ENCODE measurements at places on chromosomes 7 and 10. TPM values are rescaled to one million over a fixed set of nuclear protein-coding genes. Genes with fewer than 3 reads are reported as not detected.

The HABP2 gene
- 0.19 TPM for total RNA-seq

The ARHGEF5 gene
- 1.4 TPM for total RNA-seq

The ZNF783 gene
- 7.8 TPM for total RNA-seq

The MBL2 gene
- 0.05 TPM for total RNA-seq

GRCh38 chr10:103025696-103026095, 107.6 kb downstream of the CNNM2 start:
- H3K4me3 ChIP-seq, result no peak overlapping the region
- no peak overlapping the region for H3K27ac ChIP-seq
- H3K27me3 ChIP-seq, result no peaks in the 10 kb centered on the region

- peaks cover 2% of the 10 kb centered on the region for H3K27me3 ChIP-seq
- peaks cover 3% of the 10 kb centered on the region for H3K4me1 ChIP-seq
- DNase-seq, result no peak
- H3K36me3 ChIP-seq, result no peaks in the 10 kb centered on the region
- H3K27ac ChIP-seq, result peak overlapping the region; percentile 94
Observed at GRCh38 chr7:139231513-139232376, 708 bp downstream of the UBN2 start.

GRCh38 chr7:15832996-15833395, 146.5 kb upstream of the MEOX2 start:
- no peak for DNase-seq
- no peak overlapping the region for H3K4me3 ChIP-seq
- H3K27me3 ChIP-seq, result no peaks in the 10 kb centered on the region
- no peaks in the 10 kb centered on the region for H3K4me1 ChIP-seq

- no peak overlapping the region for H3K27ac ChIP-seq
- no peak for DNase-seq
- no peaks in the 10 kb centered on the region for H3K4me1 ChIP-seq
Observed at GRCh38 chr10:7773845-7774801, 13.7 kb downstream of the KIN start.

GRCh38 chr7:94182066-94182465, 177.9 kb upstream of the BET1 start:
- no peak overlapping the region for H3K4me3 ChIP-seq
- no peaks in the 10 kb centered on the region for H3K36me3 ChIP-seq
- no peaks in the 10 kb centered on the region for H3K4me1 ChIP-seq

- no peaks in the 10 kb centered on the region for H3K36me3 ChIP-seq
- no peak overlapping the region for H3K27ac ChIP-seq
- no peaks in the 10 kb centered on the region for H3K4me1 ChIP-seq
- H3K27me3 ChIP-seq, result no peaks in the 10 kb centered on the region
- DNase-seq, result no peak
Observed at GRCh38 chr10:101444058-101444898, 90.3 kb downstream of the BTRC start.

GRCh38 chr7:15495170-15495569, 66.6 kb downstream of the AGMO start:
- no peaks in the 10 kb centered on the region for H3K4me1 ChIP-seq
- no peak for DNase-seq
- H3K4me3 ChIP-seq, result no peak overlapping the region
- no peak overlapping the region for H3K27ac ChIP-seq
- H3K27me3 ChIP-seq, result no peaks in the 10 kb centered on the region

DNA sequence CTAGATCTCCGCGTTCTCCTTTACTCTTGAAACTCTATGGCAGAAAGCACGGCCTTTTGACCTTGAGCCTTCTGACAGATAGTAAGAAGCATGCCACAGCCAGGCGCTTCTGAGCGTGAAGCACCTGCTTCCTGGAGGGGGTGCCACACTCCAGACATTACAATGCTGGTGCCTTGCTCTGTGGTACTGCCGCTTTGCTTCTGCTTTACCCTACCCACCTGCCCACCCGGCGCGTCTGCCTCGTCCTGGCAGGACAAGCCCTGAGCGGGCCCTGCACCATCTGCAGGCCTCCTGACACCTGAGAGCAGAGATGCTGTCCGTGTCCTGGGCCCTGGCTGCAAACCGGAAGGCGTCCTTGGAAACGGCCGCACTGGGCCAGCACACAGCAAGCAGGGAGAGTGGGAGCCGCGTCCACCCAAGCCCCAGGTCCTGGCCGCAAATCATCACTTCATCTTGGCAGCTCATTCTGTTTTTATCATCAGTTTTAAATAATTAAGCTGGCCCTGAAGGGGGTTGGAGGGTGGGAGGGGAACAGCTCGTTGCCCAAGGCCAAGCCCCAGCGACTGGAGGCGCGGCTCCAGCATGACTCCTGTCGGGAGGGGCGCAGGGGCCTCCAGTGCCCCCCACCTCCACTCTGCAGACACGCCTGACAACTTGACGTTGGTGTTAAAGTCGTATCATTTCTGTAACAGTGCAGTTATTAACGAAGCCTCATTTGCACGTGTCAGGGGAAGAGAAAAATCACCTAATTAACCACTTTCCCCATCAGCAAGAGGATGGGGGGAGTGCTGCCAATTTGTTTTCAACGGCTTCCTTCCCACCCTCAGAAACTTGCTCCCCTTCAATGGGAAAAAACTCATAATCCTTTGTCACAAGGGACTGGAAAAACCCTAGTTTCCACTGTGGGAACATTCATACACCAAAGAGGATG, 132.2 kb downstream of the MAD1L1 start:
- H3K4me3 ChIP-seq, result no peak overlapping the region
- H3K4me1 ChIP-seq, result peaks cover 80% of the 10 kb centered on the region
- H3K27ac ChIP-seq, result peak overlapping the region; percentile 64
- H3K36me3 ChIP-seq, result peaks cover 6% of the 10 kb centered on the region

GRCh38 chr10:118977835-118978234, 51.7 kb upstream of the NANOS1 start:
- no peaks in the 10 kb centered on the region for H3K27me3 ChIP-seq
- H3K4me1 ChIP-seq, result no peaks in the 10 kb centered on the region
- H3K4me3 ChIP-seq, result no peak overlapping the region
- H3K36me3 ChIP-seq, result no peaks in the 10 kb centered on the region
- H3K27ac ChIP-seq, result no peak overlapping the region
- no peak for DNase-seq

DNA sequence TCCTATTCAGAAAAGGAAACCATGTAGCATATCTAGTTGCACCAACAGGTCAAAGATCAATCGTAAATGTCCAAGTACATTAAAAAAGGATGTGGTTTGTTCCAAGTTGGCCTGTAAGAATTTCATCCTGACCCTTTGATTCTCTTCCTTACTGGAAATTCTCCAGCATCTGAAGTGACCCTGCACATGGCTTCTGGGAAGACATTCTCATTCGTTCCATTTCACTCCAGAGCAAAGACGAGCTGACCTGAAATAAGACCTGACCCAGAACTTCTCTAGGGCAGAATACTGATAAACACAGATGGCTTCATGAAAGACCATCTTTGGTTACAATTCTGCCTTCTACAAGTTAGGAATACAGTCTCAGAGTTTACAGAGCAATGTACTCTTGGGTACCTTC, 39.8 kb downstream of the ASB4 start:
- H3K4me1 ChIP-seq, result no peaks in the 10 kb centered on the region
- H3K27ac ChIP-seq, result no peak overlapping the region
- no peaks in the 10 kb centered on the region for H3K27me3 ChIP-seq
- H3K4me3 ChIP-seq, result no peak overlapping the region

DNA sequence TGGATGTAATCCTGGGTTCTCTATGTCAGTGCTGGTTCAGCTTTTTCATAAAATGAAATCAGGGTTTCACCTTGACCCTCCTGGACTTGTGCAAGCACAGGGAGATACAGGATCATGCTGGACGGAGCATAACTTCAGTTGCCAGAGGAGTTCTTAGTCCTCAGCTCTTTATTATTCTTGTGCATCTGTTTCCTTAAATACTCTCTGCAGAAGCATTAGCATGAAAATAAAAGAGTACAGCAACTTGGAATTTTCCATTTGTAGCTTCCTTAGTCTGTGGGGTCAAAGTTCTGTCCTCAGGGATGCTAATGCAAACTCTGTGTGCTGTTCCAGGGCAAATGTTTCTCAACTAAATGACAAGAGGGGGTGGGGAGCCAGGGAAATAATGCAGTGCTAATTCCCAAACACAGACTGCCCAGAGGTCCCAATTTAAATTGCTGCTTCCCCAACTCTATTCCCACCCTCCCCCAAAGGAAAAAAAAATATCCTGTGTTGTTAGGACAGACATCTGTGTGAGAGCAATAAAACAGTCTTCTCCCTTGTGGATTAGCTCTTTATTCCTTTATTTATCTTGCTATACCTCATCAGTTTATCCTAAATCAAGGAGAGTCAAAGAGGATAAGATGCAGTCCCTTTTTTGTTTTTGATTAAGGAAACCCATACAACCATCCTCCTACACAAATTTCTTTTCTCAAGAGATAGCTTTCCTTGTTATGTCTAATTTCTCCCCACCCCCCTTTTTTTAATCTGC, 905.0 kb downstream of the LRMDA start:
- no peak overlapping the region for H3K4me3 ChIP-seq
- no peaks in the 10 kb centered on the region for H3K27me3 ChIP-seq

DNA sequence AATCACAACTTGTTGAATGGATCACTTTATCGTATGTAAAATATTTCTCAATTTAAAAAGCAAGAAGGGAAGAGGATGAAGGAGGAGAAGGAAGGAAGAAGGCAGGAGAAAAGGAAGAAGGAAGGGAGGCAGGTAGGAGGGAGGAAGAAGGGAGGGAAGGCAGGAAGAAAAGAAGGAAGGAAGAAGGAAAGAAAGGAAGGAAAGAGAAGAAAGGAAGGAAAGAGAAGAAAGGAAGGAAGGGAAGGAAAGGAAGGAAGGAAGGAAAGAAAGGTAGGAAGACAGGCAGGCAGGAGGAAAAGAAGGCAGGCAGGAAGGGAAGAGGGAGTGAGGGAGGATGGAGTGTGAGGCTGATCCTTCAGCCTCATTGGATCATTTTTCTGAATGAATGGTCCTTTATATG, 145.5 kb downstream of the MYOF start:
- DNase-seq, result no peak
- H3K36me3 ChIP-seq, result no peaks in the 10 kb centered on the region
- no peaks in the 10 kb centered on the region for H3K27me3 ChIP-seq
- no peak overlapping the region for H3K27ac ChIP-seq
